ENCODE measurements at places on chromosomes 7 and 10.

DNA sequence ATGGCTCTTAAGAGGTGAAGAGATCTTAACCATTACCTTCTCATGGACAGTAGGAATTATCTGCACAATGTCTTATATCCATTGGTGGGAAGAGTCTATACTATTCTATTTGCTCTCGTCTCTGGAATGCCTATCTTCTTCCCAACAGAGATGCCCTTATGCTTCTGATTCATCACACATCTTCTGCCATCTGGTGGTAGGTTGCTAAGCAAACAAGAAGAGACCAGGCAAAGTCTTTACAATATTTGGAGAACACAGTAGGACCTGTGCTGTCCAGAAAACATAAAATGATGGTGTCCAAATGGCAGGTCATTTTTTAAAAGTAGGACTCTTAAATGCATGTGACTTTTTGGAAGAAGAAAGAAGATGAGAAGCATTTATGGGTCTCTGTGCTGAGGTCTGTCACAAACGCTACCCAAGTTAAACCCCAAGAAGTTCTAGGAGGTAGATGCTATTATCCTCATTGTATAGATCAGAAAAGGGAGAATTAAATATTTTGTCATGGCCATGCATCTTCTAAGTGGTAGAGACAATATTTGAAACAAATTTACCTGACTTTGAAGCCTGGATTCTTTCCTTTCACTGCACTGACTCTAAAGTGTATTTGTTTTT, 67.8 kb upstream of the NXPH1 start:
- DNase-seq, result no peak

- DNase-seq, result no peak
Measured at GRCh38 chr7:96026010-96026409, 253.7 kb downstream of the DYNC1I1 start.

DNA sequence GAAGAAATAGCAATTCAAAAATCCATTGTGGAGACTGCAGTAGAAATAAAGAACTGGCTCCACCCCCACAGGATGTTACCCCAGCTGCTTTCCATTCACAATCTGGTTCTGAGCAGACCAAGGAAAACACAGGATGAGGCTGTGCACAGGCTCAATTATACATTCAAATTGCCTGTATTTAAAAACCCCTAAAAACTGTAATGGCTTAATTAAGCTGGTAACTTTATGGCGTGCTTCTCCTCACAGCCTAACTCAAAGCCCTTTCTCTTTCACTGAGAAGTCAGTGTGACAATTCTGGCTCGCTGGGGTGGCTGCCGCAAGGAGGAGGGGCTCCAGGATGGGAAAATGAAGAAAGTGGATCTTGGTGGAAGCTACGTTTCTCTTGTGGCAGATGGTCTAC, 1191.1 kb downstream of the SORCS1 start:
- DNase-seq, result no peak

DNA sequence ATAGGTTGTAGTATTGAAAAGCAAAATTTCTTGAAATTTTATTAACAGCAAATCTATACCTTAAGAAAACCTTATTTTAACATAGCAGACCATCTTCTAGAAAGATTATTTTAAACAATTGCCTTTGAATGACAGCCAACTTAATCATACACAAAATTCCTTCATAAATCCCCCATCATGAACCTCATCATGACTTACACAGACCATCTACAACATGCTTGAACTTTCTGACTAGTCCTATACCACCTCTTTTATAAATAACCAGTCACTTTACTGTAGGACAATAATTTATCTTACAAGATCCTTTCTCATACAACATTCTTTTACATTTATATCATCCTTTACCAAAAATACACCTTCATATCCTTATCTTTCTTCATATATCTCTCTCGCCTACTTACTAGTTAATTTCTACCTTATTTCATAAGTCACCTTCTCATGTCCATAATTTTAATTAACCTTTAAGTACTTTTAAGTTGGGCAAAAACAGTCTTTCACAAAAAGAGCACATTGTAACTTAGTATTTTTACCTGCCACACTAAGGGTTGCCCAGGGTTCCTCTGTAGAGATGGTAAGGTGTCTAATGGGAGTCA, 16.6 kb upstream of the PTN start:
- no peak for DNase-seq

DNA sequence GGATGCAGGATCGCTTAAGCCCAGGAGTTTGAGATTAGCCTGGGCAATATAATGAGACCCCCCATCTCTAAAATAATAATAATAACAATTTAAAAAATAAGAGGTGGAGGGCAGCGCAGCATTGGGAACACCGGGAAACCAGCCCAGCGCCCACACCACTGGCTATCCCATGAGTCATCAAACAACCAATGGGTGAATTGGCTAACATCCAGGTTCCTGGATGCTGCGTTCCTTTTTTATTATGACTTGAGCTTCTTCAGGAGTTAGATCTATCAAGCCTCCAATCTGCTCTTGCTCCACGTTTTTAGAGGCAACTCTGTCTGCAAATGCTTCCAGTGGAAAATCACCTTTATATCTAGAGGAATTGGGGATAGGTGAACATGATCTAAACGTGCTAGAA, 10.0 kb upstream of the LRRC4 start:
- DNase-seq, result no peak

DNA sequence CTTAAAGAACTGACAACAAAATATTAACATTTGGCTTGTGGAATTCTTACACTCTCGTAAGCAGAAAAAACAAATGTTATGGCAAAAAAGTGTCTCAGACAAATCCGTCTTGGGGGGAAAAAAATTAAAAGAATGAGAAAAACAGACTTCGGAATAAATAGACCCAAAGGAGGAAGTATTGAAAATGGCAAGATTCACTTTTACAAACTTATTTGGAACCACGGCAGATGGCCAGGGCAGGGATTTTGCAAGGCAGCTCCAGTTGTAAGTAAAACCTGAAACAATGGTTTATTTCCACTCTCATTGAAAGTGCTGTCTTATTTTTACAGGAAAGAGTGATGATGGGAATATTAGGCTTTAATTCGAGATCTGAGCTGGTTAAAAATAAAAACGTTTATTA, 1.5 kb upstream of the ZNF438 start:
- no peak for DNase-seq

GRCh38 chr7:78939669-78940068, 513.8 kb downstream of the MAGI2 start:
- DNase-seq, result no peak

GRCh38 chr10:132554991-132555647, 17.5 kb downstream of the INPP5A start:
- no peak for DNase-seq

Data from islet precursor cell (in vitro differentiated cells).